ENCODE measurements at places on chromosomes 5 and 9. TPM values are rescaled to one million over a fixed set of nuclear protein-coding genes. Genes with fewer than 3 reads are reported as not detected.

DNA sequence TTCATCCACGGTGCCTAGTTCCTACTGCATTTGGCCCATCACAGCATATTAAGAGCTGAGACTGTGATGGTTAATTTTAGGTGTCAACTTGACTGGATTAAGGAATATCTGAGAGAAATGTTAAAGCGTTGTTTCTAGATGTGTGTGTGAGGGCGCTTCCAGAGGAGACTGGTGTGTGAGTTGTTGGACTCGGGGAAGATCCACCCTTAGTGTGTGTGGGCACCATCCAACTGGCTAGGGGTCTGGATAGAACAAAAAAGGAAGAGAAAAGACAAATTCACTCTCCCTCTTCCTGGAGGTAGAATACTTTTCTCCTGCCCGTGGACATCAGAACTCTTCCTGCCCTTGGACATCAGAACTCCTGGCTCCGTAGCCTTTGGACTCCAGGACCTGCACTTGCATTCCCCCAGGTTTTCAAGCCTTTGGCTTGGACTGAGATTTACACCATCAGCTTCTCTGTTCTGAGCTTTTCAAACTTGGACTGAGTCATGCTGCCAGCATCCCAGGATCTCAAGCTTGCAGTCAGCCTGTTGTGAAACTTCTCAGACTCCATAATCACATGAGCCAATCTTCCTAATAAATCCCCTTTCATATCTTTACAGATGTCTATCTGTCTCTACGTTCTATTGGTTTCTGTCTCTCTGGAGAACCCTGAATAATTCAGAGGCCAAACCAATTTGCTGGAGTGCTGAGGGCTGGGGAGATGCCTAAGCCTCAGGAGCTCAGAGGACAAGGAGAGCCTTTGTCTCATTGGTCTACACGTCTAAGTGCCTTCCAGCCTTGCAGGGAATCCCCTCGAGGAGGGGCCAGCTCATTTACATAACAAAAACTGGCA is 164.5 kb downstream of the DCP2 start:
- no peak for DNase-seq

GRCh38 chr5:148201151-148201550 is 1.7 kb upstream of the SPINK6 start:
- DNase-seq, result no peak

Gene SLCO4C1
- polyA plus RNA-seq, result 0.38 TPM

Gene RLN1
- 0.57 TPM for polyA plus RNA-seq

DNA sequence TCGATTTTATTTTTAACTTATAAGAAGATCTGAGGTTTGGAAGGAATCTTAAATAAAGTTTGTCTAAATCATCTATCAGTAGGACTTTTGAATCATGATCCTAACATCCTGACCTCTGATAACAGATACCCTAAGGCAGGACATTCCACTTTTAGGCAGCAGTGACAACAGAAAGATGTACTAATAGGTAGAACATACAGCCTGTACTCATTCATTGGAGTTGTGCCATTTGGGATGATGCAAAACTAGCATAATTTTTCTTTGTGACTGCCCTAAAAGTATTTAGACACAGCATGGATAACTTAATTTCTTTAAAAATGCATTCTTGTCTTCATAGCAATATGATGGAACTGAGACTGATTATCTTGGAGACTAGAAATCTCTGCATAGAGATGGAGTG is 39.7 kb downstream of the CDC42SE2 start:
- DNase-seq, result no peak
